ENCODE measurements at places on chromosomes 4 and X.

DNA sequence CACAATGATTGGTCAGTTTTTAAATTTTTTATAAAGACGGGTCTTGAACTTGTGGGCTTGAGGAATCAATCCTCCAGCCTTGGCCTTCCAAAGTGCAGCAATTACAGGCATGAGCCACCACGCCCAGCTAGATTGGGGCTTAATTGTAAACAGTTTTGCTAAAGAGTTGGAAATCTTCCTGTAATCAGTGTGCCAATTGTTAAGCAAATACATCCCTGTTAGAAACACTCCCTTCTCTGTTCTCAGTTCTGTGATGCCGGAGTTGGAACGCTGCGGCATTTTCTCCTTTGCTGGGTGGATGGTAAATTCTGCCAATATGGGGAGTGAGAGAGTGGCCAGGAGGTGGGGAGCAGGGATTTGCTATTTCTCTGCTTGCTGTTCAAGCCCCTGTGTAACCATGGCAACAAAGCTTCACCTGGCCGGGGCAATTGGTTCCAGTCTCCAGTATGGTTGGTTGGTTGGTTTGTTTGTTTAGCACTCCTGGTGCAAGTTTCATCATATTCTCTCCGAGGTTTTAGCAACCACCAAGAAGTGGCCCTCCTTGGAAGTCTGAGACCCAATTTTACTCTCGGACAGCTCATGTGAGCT, 3.0 kb upstream of the SPATA4 start:
- no peak for DNase-seq

DNA sequence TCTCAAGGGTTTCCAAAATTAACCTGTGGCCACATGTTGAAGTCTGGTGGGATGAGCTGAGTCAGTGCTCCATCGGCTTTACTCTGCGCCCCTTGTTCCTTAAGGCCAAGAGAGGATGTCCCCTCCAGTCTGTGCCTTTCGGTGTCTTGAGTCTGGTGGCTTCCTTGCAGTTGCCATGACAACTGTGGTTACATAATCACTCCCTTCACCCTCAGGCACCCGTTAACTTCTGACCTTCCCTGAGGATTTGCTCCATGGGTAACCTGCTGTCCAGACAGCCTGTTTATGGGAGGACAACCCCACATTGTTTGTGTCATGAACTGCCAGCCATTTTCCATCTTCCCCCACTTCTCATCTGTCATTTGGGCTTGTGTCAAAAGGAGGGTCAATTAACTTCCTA, 401.1 kb upstream of the LCORL start:
- no peak for DNase-seq

GRCh38 chrX:112867570-112867969, 26.9 kb upstream of the AMOT start:
- DNase-seq = no peak

- DNase-seq = no peak
These were observed 91.0 kb downstream of the MAMLD1 start for GRCh38 chrX:150454083-150454482.

- DNase-seq = no peak
These were observed 126.3 kb downstream of the PRDM5 start for GRCh38 chr4:120796271-120796670.

- DNase-seq = peak; percentile 4
These were observed 101.3 kb downstream of the TBL1X start for GRCh38 chrX:9566150-9566621.
